NCI-H446 (cell line): ENCODE measurements at places on chromosomes 3 and 15.

GRCh38 chr15:100781961-100782530 is 97.6 kb upstream of the ALDH1A3 start:
- no peak for DNase-seq

DNA sequence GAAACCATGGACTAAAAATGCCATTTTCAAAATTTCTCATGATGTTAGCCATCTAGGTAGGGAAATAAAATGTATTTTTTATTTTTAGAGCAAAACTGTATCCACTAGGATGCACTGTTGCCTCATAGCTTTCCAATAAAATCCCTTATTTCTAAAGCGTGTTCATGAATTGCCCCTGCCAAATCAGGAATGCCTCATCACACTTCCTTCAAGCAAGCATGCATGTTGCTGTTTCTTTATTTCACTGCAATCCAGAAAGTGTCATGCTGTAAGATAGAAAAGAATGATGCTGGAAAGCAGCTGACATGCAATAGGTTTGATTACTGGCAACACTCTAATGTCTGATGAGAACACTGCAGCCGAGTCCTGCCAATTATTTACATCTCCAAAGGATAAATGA is 239.5 kb downstream of the CHL1 start:
- DNase-seq, result no peak

DNA sequence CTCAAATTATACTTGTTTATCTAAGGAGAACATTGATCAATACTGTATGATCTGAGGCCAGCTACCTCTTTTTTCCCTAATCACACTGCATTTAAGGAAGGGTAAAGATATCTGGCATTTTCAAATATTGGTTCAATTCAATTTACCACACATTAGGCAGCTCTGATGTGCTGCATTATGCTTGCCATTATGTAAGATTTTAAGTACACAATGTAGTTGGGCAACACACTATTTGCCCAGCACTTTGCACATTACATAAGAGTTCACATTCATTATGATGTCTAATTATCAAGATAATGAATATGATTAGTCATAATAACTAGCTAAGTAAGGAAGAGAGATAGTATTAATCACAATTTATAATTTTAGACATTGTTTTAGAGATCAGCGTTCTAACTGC is 196.3 kb downstream of the BCHE start:
- DNase-seq, result no peak

DNA sequence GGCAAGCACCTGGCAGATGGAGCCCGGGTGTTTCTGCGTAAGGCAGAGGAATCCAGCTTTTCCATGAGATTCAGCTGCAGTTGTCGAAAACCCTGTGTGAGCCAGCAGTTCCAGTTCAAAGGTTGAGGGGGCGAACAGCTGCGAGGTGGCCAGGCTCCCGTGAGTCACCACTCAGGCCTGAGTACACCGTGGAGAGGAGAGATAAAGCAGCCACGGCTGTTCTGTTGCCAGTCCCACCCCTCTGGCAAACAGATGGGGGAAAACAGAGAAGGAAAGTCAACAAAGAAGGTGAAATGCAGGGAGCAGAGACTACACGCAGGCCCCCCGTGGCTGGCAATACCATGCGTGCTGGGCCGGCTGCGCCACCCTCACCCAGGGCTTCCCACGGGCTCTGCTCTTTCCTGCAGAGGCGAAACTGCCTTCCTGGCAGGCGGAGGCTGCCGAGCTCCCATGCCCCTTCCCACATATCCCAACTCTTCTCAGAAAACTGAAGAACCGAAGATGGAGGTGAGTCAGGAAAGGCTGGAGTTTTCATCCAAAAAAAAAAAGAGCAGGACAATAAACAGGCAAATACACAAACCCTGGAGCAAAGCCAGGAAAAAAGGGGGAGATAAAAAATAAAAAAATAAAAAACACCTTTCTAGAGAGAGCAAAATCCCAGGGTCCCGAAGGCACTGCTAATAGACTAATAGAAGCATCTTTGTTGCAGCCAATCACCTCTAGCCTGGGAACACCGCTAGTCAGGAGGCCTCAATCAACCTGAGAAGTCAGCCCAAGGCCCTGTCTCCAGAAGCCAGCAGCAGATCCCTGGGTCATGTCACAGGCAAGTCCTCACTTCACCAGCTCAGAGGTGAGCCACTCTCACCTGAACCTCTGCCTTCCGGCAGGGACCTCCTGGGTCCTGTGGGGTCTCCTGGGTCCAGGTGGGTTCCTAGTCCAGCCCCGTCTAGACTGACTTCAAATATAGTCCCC is 37.7 kb downstream of the FAM174B start:
- no peak for DNase-seq

- peak; percentile 4 for DNase-seq
Measured at GRCh38 chr3:198071602-198072287, 111.7 kb downstream of the LMLN start.

GRCh38 chr3:184586851-184587250 is 25.3 kb downstream of the EPHB3 start:
- DNase-seq, result no peak
